Tibial nerve (tissue), 4 donors: ENCODE measurements at places on chromosomes 16 and 17.
A peak's percentile ranks its signal among the peaks of the same experiment; 100 is the strongest.

GRCh38 chr16:1216296-1216619 lies 8.8 kb downstream of the TPSG1 start:
- H3K4me3 ChIP-seq: no peak overlapping the region
- H3K36me3 ChIP-seq: no peaks in the 10 kb centered on the region
- H3K4me1 ChIP-seq: no peaks in the 10 kb centered on the region
- no peak overlapping the region for H3K27ac ChIP-seq

GRCh38 chr17:45425125-45425983 lies 7.3 kb downstream of the ARHGAP27 start:
- H3K4me3 ChIP-seq: no peak overlapping the region
- H3K36me3 ChIP-seq: no peaks in the 10 kb centered on the region
- no peak for DNase-seq
- H3K4me1 ChIP-seq: no peaks in the 10 kb centered on the region
- no peaks in the 10 kb centered on the region for H3K27me3 ChIP-seq

- no peaks in the 10 kb centered on the region for H3K27me3 ChIP-seq
- H3K4me1 ChIP-seq: peaks cover 35% of the 10 kb centered on the region
- no peak for DNase-seq
- H3K27ac ChIP-seq: peak overlapping the region; percentile 45
- no peaks in the 10 kb centered on the region for H3K36me3 ChIP-seq
Observed at GRCh38 chr17:77353684-77354419, 213.1 kb downstream of the SEC14L1 start.

- no peak overlapping the region for H3K27ac ChIP-seq
- H3K36me3 ChIP-seq: peaks cover 74% of the 10 kb centered on the region
Observed at GRCh38 chr16:18809165-18809564, 7.8 kb upstream of the ARL6IP1 start.

GRCh38 chr17:58569196-58569595 lies 54.8 kb upstream of the MTMR4 start:
- H3K4me3 ChIP-seq: no peak overlapping the region
- DNase-seq: no peak
- no peak overlapping the region for H3K27ac ChIP-seq
- H3K36me3 ChIP-seq: no peaks in the 10 kb centered on the region
- no peaks in the 10 kb centered on the region for H3K27me3 ChIP-seq

DNA sequence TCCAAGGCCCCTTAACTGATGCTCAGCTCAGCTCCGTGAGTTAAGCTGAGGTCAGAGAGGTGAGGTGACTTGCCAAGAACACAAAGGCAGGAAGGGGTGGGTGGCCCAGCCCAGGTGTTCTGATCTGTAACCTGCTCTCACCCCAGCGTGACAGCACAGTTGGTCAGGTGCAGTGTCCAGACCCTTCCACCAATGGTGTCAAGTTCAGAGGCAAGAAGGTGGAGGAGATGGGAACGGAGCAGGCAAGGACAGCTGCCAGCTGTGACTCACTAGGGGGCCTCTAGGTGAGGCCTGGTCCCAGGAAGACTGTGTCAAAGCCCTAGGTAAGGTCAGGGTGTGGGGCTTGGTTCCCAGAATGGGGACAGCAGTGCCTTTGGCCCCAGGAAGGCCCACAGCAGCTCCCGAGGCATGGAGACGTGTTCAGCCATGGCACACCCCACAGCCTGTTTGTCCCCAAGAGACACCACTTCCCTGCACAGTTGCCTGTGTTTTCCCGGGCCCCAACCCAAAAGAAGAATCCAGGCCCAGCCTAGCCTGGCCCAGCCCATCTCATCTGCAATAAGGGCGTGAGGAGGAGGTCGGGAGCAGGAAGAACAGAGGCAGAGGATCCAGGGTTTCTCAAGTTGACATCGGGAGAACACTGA lies 7.2 kb downstream of the WFIKKN2 start:
- no peak overlapping the region for H3K4me3 ChIP-seq
- no peaks in the 10 kb centered on the region for H3K36me3 ChIP-seq
- no peaks in the 10 kb centered on the region for H3K27me3 ChIP-seq
- no peak overlapping the region for H3K27ac ChIP-seq

DNA sequence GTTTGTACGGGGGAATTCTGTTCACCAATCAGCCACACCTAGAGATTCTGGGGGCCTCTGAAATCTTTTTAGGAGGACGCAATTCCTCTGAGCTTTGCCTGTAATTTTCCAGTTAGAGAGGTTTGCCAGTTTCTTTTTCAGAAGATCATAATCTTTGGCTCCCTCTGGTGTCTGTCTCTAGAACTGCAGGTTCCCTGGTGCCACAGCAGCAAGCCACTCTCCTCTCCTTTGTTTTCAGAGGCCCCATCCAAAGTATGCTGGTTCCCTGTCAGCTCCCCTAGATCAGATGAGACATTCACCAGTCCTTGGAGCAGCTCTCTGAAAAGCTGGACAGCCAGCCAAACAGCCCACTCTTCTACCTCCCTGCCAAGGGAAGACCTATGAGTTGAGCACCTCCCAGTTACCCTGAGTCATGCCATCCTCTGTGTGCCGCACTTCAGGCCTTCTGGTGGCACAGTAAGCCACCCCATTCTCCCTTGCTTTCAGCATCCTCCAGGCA lies 36.1 kb downstream of the RNF112 start:
- H3K4me3 ChIP-seq: no peak overlapping the region
- peak; percentile 98 for DNase-seq
- peak overlapping the region; percentile 75 for H3K27ac ChIP-seq
- H3K36me3 ChIP-seq: no peaks in the 10 kb centered on the region
- no peaks in the 10 kb centered on the region for H3K27me3 ChIP-seq

DNA sequence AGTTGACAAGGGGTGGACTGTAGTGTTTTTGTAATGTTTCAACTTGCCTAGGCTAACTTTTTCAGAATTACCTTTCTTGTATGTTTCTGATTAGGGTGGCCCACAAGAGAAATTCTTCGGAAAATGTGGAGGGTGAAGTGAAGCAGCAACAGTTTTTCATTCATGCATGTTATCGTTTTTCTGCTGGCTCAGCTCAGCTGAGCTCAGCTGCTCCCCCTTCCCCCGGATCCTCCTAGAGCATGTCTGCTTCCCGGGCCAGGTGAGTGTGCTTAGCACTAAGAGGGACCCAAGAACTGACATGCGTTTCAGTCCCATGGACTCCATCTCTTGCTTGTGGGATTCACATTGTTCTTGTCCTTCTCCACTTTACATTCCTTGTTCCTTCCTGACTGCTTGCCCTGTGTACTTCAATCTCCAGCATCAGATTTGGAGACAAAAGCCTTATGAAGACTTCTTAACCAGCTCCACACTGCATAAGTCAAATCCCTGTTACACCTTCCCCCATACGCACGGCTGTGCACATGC lies 33.6 kb downstream of the SCPEP1 start:
- no peak for DNase-seq
- no peaks in the 10 kb centered on the region for H3K4me1 ChIP-seq
- H3K36me3 ChIP-seq: peaks cover 10% of the 10 kb centered on the region
- no peaks in the 10 kb centered on the region for H3K27me3 ChIP-seq
- no peak overlapping the region for H3K27ac ChIP-seq

DNA sequence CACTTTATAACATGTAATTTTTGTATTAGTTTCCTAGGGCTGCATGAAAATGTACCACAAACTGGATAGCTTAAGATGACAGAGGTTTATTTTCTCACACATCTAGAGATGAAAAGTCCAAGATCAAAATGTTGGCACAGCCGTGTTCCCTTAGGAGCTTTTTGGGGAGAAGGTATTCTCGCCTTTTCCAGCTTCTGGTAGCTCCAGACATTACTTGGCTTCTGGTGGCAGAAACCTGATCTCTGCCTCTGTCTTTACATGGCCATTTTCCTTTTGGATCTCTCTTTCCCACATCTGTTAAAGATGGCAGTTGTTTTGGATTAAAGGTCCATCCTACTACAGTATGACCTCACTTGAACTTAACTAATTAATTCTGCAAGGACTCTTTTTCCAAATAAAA lies 885.7 kb upstream of the CDH8 start:
- H3K4me3 ChIP-seq: no peak overlapping the region
- H3K4me1 ChIP-seq: no peaks in the 10 kb centered on the region
- no peak overlapping the region for H3K27ac ChIP-seq
- H3K36me3 ChIP-seq: no peaks in the 10 kb centered on the region
- no peak for DNase-seq
- no peaks in the 10 kb centered on the region for H3K27me3 ChIP-seq

DNA sequence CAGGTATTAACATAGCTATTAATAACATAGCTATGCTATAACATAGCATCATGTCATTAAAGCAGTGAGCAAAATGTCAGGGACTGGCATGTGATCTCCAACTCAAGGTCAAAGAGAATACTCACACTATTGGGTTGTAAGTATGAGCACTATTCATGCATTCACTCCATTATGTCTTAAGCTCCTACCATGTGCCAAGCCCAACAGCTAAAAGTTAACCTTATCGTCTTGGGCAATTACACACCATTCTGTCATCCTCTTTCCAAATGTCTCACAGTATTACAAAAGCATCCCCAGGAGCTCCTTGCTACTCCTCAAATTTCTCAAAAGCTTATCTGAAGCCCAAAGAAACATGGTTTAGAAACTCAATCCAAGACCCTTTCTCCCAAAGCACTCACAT lies 22.0 kb upstream of the NOG start:
- DNase-seq: no peak
- no peaks in the 10 kb centered on the region for H3K4me1 ChIP-seq
- no peak overlapping the region for H3K4me3 ChIP-seq
- H3K27ac ChIP-seq: no peak overlapping the region
- no peaks in the 10 kb centered on the region for H3K36me3 ChIP-seq

GRCh38 chr17:68344701-68345136 lies 53.4 kb downstream of the ARSG start:
- H3K36me3 ChIP-seq: no peaks in the 10 kb centered on the region
- H3K4me3 ChIP-seq: no peak overlapping the region
- DNase-seq: no peak
- H3K27ac ChIP-seq: no peak overlapping the region
- no peaks in the 10 kb centered on the region for H3K27me3 ChIP-seq

GRCh38 chr16:8581831-8582580 lies 8.3 kb downstream of the TMEM114 start:
- H3K4me3 ChIP-seq: no peak overlapping the region
- H3K27me3 ChIP-seq: peaks cover 2% of the 10 kb centered on the region
- no peaks in the 10 kb centered on the region for H3K36me3 ChIP-seq
- no peak for DNase-seq

- no peaks in the 10 kb centered on the region for H3K36me3 ChIP-seq
- H3K27me3 ChIP-seq: no peaks in the 10 kb centered on the region
- H3K4me1 ChIP-seq: peaks cover 29% of the 10 kb centered on the region
- no peak overlapping the region for H3K4me3 ChIP-seq
- H3K27ac ChIP-seq: no peak overlapping the region
Observed at GRCh38 chr17:74919440-74920305, 3.4 kb downstream of the USH1G start.

- no peaks in the 10 kb centered on the region for H3K27me3 ChIP-seq
- no peaks in the 10 kb centered on the region for H3K36me3 ChIP-seq
- H3K27ac ChIP-seq: no peak overlapping the region
- DNase-seq: no peak
- no peak overlapping the region for H3K4me3 ChIP-seq
Observed at GRCh38 chr17:7867881-7868329, 10.1 kb downstream of the CYB5D1 start.

DNA sequence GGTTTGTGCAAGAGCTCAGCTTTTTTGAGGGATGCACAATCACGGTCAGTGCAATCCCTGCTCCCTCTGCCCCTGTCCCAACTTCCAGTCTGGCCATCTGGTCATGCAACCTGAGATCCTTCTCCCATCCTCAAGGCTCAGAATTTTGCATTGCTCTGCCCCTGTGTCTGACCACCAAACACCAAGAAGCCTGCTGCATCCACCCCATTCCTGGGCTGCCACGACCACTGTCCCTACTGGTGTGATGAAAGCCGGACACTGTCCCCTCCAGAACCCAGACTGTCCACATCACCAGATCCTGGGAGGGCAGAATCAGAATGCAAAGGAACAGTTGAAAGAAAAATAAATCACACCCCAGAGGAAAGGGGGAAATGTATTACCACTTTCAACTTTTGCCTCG lies 231.0 kb downstream of the C16orf78 start:
- no peak overlapping the region for H3K4me3 ChIP-seq
- DNase-seq: no peak
- no peaks in the 10 kb centered on the region for H3K27me3 ChIP-seq
- H3K27ac ChIP-seq: no peak overlapping the region
- H3K4me1 ChIP-seq: no peaks in the 10 kb centered on the region

GRCh38 chr17:69733171-69734012 lies 318.9 kb downstream of the MAP2K6 start:
- H3K36me3 ChIP-seq: no peaks in the 10 kb centered on the region
- no peak for DNase-seq
- no peak overlapping the region for H3K27ac ChIP-seq
- H3K4me3 ChIP-seq: no peak overlapping the region
